ENCODE measurements at places on chromosomes 2 and 18.
A peak's percentile ranks its signal among the peaks of the same experiment; 100 is the strongest.

DNA sequence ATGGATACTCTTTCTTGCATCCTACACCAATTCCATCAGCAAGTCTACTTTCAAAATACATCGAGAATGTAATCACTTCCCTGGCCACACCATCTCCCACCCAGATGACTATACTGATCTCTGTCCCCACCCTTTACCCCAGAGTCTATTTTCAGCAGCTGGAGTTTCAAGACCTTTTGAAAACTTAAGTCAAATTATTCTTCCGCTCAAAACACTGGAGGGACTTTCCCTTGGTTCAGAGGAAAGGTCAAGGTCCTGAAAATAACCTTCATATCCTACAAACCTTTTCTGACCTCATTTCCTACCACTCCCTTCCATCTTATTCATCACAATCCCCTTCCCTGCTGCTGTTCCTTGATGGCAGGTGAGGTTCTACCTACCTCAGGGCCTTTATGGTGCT lies 58.8 kb upstream of the LYPD6 start:
- no peak for DNase-seq

DNA sequence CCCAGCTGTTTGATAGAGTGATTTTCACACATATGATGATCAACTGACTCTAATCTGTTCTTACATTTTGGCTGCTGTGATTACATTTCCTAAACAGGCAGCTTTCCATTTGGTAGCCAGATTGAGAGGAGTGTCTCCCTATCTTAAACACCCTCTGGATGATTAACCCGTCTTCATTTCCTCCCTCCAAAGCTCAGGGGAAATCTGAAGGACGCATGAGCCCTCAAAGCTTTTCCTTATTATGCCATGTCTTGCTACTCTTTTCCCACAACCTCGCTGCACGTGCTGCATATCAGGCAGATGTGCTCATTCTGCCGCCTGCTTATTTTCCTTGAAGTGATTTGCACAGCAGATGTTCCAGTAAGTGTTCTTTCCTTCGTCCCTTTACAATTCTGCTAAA lies 837.4 kb downstream of the LRRTM4 start:
- no peak for DNase-seq

GRCh38 chr2:9423100-9423921 lies at the start of the genes CPSF3 and ITGB1BP1:
TSS of gene CPSF3 (plus strand) at chr2:9423654. CDS start at chr2:9423774, 120 bp downstream.
TSS of gene ITGB1BP1 (minus strand) at chr2:9423528. CDS start at chr2:9418697, 4,831 bp downstream.
- DNase-seq, result peak; percentile 94

GRCh38 chr2:12341920-12342319 lies 374.8 kb upstream of the TRIB2 start:
- DNase-seq, result no peak

DNA sequence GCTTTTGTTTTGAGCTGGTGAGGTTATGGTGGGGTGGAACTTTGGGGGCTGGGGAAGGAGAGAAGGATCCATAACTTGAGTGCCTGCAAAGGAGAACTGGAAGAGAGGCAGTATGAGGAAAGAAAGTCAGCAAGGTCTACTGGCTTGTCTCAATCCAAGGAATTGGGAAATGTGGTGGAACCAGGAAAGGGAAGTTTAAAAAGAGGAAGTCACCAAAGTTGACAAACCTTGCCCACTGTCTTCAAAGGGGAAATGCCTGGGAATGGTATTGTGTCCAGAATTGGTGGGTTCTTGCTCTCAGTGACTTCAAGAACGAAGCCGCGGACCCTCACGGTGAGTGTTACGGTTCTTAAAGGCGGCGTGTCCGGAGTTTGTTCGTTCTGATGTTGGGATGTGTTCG lies 304.1 kb upstream of the FAM98A start:
- no peak for DNase-seq

GRCh38 chr2:186576614-186577013 lies 13.2 kb upstream of the ITGAV start:
- no peak for DNase-seq

DNA sequence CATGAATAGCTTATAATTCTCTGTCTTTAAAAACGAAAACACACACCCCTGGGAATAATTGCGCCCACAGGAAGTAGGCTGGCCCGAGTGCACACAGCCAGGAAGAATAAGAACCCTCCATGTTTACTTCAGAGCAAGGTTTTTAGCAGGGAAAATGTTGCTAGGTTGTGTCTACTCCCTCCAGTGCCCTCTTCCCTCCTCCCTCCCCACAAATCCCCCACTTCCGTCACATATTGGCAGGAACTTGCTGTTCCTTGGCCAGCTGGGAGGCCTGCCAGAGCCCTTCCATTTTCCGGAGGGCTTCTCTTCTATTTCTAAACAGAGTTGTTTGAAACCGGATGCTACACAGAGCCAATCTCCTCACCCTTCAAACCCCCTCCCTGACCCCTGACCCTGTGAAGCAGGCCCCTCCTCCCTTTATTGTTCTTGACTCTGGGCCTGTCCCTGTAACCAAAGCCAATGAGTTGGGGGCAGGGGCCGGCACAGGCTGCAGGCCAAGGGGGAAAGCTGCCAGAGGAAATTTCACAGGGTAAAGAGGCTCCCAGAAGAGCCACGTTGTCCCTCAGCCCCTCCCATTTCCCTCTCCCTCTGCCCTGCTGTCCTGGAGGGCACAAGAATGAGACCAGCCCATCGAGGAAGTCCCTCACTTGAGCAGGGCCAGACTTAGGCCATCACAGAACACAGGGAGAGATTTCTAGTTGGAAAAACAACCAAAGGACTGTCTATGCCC lies 49.8 kb upstream of the LGALSL start:
- no peak for DNase-seq

GRCh38 chr2:69203166-69203985 lies 183.7 kb downstream of the GFPT1 start:
- no peak for DNase-seq

DNA sequence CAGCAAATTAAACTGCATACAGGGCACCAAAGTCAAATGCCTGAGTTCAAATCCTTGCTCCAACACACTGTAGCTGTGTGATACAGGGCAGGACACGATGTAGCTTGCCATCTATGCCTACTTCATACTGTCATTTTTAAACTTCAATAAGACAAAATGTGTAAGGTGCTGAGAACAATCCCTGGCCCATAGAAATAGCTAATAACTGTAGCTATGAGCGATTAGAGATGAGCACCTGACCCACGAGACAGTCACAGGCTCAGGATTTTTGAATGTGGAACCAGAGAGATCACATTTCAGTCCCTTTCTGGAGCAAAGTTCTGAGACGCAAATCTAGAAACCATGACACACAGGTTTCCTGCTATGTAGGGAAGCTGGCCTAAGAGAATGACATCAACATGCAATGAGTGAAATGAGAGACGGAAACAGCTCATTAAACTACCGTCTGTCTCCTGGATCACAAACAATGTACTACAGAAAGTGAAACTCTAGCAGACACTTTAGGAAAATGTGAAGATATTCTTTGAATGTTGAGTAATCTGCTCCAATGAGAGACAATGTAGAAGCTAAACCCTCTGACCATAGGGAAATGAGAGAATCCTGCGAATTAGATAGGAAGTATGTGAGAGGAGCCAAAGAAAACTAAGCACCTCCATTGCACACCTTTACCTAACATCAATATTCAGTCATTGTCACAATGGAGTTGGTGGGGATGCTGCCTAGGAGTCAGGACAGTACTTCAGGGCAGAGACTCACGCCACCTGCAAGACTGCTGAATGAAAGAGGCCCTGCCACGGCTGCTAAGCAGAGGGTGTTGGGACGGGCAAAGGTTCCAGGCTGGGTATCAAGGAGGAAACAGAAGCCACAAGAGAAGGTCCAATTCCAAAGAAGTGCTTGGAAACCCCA lies 25.5 kb downstream of the B4GALT6 start:
- no peak for DNase-seq

DNA sequence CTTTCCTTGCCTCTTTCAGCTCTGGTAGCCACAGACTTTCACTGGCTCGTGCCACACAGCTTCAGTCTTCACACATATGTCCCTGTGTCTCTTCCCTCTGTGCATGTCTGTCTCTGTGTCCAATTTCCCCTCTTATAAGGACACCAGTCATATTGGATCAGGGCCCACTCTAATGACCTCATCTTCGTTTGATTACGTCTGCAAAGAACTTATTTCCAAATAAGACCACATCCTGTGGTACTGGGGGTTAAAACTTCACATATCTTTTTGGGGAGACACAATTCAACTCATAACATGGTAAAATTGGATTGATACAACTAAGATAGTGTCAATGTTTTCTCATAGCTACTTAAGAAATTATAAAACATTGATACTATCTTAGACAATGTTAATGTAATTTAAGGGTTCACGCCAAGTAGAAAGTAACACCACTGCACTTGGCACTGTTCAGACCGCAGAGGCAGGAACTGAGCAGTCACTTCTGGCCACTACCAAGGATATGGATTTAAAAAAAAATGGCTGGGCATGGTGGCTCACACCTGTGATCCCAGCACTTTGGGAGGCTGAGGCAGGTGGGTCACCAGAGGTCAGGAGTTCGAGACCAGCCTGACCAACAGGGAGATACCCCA lies 119.6 kb upstream of the EPAS1 start:
- no peak for DNase-seq

DNA sequence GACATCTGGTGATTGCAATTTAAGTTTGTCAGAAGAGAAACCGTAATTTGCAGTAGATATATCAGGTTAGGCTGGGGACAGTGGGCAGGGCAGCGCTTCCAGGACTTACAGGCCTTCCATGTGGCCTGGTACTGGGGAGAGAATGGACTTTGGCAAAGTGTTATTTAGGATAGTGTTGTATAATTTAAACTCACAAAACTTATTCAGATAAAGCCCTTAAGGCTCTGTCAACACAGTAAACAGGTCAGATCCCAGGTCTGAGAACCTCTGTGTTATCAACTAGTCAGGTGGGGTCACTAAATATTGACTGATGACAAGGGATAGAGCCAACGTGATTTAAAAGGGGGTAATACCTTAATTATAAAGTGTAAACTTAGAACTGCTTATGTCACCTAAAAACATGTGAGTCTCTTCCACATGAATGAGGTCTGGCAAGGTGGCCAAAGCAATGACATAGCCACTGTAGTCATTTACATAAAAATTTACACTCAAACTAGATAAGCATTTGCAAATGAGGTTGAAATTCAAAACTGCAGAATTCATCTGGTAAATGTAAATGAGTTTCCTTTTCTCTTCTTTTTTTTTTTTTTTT lies 80.2 kb upstream of the DNMT3A start:
- DNase-seq, result no peak

Measured in stimulated activated CD8-positive, alpha-beta memory T cell treated with anti-CD3 and anti-CD28 coated beads, Interleukin-15, amount 100 ng/mL, for 4 hours (primary cell).